OCI-LY7 (cell line): ENCODE measurements at places on chromosomes 7 and 10.
A peak's percentile ranks its signal among the peaks of the same experiment; 100 is the strongest.

GRCh38 chr7:55185941-55186609, 167.3 kb downstream of the EGFR start:
- DNase-seq, result no peak

DNA sequence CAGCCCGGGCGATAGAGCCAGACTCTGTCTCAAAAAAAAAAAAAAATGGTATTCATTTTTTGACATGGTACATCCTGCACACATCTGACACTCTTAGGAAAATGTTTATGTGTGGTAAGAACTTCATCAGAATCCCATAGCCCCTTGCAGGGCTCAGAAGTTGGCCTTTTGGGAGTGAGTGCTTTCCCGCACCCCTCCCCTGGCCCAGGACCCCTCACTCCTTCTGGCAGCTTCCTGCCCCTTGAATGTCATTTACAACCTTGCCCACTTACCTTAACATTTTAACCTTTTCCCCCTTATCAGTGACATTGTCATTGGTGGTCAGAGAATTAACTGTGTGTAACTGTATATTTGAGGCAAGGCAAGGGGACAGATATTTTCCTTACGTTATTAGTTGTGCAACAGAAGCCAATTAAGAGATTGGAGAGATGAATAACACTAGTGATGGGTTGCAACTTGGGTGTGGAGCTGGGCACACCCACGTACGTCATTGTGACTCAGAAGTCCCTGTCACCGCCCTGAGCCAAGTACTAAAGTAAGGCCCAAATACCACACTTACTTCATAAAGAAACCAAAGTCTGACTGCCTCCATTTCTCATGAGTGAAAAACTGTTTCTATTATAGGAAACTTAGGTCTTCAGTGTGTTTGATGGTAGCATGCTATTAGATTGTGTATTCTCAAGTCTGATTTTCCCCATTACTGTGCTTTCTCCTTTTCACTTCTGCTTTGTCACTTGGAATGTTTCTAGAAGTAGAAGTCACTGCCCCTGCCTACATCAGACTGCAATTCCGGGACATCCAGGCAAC, 31.6 kb downstream of the OGDH start:
- DNase-seq, result no peak

DNA sequence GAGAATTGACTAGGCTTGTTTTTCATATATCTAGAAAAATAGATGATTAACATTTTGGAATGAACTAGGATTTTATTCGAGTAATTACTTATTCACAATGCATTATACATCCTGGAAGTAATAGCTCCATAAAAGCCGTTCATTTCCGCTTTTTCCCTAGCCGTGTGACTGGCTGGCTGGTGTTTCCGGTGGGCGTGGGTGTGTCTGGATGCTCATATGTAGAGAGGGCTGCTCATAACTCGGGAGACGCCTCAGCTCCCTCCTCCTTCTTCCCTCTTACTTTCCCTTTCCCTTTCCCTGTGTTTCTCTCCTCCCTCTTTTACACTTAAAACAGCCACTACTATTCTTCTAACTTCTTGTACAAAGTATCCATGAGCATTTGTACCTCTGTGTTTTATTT, 187.7 kb upstream of the VSTM2A start:
- DNase-seq, result no peak

GRCh38 chr10:20598590-20598989, 298.5 kb downstream of the NEBL start:
- no peak for DNase-seq

DNA sequence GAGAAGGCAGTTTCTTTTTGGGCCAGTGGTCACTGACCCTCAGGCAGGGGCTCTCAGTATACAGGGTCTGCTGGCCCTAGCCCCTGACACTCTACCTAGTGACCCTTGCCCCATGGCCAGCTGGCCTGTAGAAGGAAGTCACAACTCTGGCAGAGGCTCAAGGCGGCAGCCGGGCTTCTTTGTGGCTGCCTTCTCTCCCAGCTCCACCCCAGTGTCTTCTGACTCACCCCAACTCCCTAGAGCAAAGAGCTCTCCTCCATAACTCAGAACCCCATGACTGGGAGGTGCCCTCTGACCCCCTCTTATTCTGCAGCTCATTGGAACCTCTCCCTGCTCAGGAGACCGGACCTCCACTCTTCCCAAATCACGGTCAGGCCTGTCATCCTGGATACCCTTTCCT, 358.2 kb downstream of the FGFR2 start:
- no peak for DNase-seq

- peak; percentile 14 for DNase-seq
These were observed 14.1 kb upstream of the LAMB1 start for GRCh38 chr7:108016841-108017775.

DNA sequence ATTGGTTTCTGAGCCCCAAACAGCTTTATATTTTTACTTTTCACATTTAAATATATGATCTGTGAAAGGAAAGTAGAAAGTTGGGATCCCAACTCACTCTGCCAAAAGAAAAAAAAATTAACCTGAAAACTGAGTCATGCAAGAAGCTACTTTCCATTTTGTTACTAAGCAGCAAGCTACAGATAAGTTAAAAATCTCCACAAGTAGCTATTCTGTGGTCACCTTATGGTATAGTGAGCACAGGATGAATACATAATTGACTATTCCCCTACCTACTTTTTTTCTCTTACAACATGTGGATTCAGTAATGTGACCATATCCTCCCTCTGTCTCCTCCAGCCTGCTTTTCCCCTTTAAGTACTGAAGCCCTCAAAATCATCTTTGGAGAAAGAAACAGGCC, 30.3 kb upstream of the CREB3L2 start:
- DNase-seq, result no peak

DNA sequence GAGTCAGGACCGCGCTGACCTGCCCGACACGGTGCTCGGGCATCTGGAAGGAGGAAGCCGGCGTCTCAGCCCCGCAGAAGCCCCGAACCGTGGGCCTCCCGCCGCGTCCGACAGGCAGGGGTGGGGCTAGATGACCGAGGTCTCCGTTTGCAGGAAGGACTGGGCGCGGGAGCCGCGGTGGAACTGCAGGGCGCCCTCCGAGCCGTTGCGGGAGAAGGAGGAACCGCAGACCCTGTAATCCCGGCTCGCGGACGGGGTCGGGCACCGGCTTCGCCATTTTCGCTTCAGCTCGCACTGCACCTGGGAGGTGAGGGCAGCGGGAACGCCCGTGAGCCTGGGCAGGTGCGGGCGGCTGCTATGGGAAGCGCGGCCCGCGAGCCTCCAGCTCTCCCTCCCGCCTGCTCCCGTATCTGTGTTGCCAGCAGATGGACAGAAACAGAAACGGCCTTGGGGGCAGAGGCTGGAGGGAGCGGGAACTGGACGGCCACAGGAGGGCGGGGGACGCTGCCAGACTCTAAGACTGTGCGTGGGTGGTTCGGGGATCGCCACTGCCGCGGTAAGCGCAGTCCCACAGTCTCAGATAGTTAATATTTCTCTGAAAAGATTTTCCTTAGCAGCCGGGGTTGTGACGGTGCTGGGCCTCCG, 114.1 kb downstream of the VIPR2 start:
- no peak for DNase-seq

- no peak for DNase-seq
These were observed 388.6 kb downstream of the EXOC4 start for GRCh38 chr7:133641436-133641835.

DNA sequence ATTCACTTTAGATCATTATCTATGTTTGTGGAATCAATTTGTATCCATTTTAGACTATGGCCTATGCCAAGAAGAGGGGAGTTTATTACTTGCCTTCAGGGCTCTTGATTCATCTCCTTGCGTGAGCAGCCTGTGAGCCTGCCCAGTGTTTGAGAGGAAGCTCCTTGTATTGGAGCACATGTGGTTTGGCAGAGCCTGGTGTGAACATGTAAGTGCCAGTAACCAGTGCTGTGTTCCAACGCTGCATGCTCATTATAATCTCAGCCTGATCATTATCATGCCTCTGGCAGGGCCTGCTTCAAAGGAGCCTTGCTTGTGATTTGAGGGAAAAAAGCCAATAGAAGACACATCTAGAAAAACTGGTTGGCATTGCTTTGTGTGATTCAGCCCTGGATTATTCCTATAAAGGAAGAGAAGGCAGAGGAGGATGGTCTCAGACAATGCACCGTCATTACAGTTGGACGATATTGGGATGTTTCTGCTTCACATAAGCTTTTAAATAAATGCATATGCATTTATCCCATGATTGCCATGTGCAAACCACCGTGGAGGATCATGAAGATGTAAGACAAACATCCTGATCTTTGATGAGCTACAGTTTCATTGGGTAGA, 203.4 kb upstream of the AHR start:
- no peak for DNase-seq

DNA sequence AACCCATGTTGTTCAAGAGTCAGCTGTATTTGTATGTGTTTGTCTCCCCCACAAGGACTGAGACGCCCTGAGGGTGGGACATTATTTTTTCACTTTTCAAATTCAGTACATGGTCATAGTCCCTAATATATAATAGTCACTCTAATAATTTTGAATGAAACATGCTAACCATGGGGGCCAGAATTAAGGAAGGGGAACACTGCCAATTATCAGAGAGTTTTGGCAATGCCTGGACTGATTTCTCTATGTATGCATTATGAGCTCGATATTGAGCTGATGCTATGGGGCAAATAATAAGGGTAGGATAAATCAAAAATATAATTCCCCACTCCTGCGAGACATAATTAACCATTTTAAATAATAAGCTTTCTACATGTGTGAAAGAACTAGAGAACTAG, 87.4 kb downstream of the CPED1 start:
- no peak for DNase-seq

DNA sequence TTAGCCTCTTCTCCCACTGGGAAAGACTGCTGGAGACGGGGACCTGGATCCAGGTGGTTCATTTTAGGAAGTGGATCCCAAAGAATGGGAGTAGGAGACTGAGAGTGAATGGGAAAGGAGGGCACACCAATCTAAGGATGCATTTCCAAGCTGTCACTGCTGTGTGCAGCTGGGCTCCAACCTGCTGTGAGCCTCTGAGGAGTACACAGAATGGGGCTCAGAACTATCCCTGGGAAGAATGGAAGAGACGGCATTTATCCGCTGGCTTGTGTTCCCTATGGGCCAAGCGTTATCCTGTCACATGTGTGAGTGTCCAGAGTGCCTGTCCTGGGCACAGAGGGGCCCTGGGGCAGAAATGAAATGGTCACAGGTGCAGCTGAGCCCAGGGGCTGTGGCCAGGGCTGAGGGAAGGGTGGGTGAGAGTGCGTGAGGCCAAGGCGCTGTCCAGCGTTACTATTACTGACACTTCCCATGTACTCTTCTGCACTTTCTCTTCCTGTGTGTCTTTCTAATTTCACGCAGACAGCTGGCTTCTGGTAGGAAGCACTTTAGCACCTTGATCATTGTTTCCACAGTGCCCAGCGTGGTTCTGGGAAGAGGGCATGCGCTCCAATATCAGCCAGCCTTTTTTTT, 35.4 kb upstream of the PODXL start:
- DNase-seq, result no peak

DNA sequence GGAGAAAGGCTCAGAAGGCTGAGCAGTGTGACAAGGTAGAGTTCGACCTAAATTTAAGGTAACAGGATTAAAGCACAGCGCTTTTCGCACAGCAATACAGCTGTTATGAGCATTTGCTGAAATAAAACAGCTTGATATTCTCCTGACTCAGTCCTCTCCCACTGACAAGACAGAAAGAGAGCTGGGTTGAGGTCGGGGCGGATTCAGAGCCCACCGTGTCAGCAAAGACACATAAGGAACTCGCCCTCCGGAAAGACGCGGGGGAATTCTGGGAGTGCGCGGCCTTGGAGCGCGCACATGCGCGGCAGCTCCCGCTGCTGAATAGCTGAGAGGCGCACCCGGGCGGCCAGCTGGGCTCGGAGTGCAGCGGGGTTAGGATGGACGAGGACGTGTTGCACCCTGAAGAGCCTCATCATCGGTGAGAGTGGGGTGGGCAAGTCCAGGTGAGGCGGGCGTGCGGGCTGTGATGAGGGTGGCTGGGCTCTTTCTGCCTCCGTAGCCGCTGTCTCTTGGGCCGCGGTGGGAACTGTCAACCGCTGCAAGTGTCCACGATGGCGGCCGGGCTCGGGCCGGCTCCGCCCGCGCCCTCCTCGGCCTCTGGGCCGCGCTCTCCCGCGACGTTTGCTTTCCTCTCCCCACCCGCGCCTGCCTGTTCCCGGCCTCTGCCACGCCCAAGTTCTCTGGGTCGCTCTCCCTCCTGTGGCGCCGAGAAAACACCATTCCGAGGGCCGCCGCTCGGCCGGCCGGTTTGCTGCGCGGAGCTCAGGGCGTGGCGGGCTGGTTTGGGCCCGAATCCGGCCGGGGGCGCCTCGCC, 120.6 kb downstream of the LYZL1 start:
- no peak for DNase-seq

DNA sequence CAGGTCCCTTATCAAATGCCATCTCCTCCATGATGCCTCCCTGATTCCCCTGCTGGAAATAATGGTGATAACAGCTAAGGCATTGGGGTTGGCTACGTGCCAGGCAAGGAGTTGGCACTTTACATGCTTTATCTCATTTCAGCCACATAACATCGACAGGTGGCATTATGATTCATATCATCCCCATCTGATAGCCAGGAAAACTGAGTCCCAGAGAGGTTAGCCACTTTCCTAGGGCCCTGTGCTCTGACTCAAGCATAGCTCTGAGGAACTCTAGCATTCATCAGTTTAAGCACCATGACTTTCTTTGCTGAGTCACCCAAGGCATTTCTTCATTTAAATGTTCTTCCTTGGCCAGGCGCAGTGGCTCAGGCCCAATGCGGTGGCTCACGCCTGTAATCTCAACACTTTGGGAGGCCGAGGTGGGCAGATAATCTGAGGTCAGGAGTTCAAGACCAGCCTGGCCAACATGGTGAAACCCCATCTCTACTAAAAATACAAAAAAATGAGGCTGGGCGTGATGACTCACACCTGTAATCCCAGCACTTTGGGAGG, 6.6 kb downstream of the LEP start:
- DNase-seq, result no peak

GRCh38 chr7:26912933-26913536, 48.6 kb upstream of the SKAP2 start:
- DNase-seq, result no peak

- no peak for DNase-seq
These were observed 28.8 kb downstream of the STN1 start for GRCh38 chr10:103889121-103889720.

GRCh38 chr7:92737706-92738105, 98.7 kb downstream of the CDK6 start:
- no peak for DNase-seq

DNA sequence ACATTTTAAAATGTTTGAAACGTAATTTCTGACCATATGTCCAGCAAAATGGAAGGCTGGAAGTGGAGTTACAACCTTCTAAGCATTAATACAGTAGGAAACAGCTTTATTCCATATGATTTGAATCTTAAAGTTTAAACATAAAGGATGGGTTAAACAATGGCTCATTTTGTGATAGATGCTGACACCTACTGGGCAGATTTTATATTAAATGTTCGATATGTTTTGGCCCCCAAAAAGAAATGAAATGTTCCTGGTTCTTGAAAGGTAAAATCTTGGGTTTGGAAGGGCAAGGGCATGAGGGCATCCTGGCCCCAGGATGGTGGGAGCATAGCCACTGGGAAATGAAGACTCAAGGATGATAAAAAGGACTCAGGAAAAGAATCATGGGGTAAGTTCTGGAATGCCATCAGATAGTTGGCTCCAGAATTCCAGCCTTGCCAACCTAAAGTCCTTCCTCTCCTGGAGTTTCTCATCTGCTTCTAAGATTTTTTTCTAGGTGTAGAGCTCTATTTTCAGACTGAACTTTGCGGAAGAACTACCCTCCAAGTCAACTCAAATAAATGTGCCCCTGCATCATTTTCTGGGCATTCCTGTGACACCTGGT, 34.6 kb upstream of the SLC35G1 start:
- peak; percentile 18 for DNase-seq
